Esophagus squamous epithelium (tissue), 5 donors: ENCODE measurements at places on chromosomes 4 and X. TPM values are rescaled to one million over a fixed set of nuclear protein-coding genes. Genes with fewer than 3 reads are reported as not detected.
A peak's percentile ranks its signal among the peaks of the same experiment; 100 is the strongest.

GRCh38 chrX:154918060-154918483, 31.9 kb downstream of the F8A1 start:
- DNase-seq, result no peak
- no peaks in the 10 kb centered on the region for H3K27me3 ChIP-seq
- H3K27ac ChIP-seq, result no peak overlapping the region
- peaks cover 4% of the 10 kb centered on the region for H3K4me1 ChIP-seq

GRCh38 chr4:138595731-138596460, 353.7 kb upstream of the SLC7A11 start:
- H3K4me3 ChIP-seq, result no peak overlapping the region
- peaks cover 7% of the 10 kb centered on the region for H3K4me1 ChIP-seq
- DNase-seq, result no peak
- no peak overlapping the region for H3K27ac ChIP-seq

GRCh38 chrX:124307253-124307907, 25.1 kb upstream of the TEX13D start:
- no peak overlapping the region for H3K4me3 ChIP-seq
- H3K4me1 ChIP-seq, result no peaks in the 10 kb centered on the region
- no peak overlapping the region for H3K27ac ChIP-seq
- H3K36me3 ChIP-seq, result no peaks in the 10 kb centered on the region

Gene KLKB1
- total RNA-seq, result 2.0 TPM

- H3K4me1 ChIP-seq, result no peaks in the 10 kb centered on the region
- H3K27ac ChIP-seq, result no peak overlapping the region
- H3K36me3 ChIP-seq, result no peaks in the 10 kb centered on the region
- H3K27me3 ChIP-seq, result no peaks in the 10 kb centered on the region
- H3K4me3 ChIP-seq, result no peak overlapping the region
- DNase-seq, result no peak
These were observed 914.5 kb upstream of the AGA start for GRCh38 chr4:178356725-178357124.

Gene USP11
- total RNA-seq, result 26.9 TPM

DNA sequence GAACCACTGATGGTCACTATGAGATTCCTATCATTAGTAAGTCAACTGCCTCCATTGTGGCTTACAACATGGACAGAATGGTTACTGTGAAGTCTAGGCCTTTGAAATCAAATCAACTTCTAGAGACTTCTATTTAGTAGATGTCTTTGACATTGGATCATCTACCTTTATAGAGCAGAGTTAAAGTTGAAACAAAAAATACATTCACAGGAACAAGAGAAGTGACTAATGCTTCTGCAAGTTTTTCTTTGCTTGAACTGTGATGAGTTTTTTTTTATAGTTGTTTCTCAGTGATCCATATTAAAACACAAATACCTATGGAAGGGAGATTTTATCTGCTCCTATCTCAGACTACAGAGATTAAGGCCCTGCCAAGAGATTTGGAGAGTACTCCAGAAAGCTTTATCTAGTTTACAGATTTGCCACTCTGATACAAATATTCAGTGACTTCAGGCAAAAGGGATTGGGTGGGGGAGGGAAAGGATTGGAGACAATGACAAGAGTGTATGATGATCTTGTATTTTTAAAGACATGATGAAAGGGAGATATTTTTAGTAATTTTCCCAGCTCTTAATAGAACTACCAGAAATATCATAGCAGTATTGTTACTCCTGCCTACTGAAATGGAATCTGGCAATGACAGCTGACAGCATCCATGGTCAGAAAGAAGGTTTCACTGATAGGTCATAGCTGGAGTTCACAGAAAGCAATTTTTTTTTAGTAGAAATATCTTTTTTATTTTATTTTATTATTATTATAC, 16.0 kb upstream of the EPGN start:
- H3K36me3 ChIP-seq, result no peaks in the 10 kb centered on the region
- H3K27ac ChIP-seq, result peak overlapping the region; percentile 45
- H3K27me3 ChIP-seq, result no peaks in the 10 kb centered on the region
- DNase-seq, result no peak
- peaks cover 26% of the 10 kb centered on the region for H3K4me1 ChIP-seq

Gene NSUN7
- total RNA-seq, result 2.1 TPM

Gene WNK3
- total RNA-seq, result 1.5 TPM

Gene GNRHR
- total RNA-seq, result 0.75 TPM

Gene HAND2
- 3.8 TPM for total RNA-seq

- no peak overlapping the region for H3K4me3 ChIP-seq
- H3K36me3 ChIP-seq, result peaks cover 81% of the 10 kb centered on the region
- no peaks in the 10 kb centered on the region for H3K27me3 ChIP-seq
- no peaks in the 10 kb centered on the region for H3K4me1 ChIP-seq
- H3K27ac ChIP-seq, result no peak overlapping the region
- no peak for DNase-seq
These were observed 72.4 kb upstream of the UCP1 start for GRCh38 chr4:140641105-140641555.

DNA sequence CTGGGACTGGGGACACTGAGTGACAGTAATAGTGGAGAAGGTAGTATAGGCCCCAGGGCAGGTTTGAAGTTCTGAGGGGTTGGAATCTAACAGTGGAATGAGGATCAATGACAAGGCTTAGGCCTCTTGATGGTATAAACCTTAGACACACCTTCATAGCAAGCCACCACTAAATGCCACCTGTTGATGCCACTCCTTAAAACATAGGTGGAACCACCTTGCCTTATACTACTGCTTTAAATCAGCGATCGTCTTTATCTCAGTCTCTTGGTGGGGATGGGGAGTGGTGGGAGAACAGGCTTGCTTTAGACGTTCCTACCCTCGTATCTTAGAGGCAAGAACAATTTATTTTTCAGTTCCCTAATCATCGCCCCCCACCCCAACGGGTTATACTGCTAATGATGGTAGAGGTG, 1.2 kb downstream of the RAB33B start:
- DNase-seq, result no peak
- no peaks in the 10 kb centered on the region for H3K36me3 ChIP-seq
- H3K4me3 ChIP-seq, result peak overlapping the region; percentile 97
- H3K27ac ChIP-seq, result peak overlapping the region; percentile 32

DNA sequence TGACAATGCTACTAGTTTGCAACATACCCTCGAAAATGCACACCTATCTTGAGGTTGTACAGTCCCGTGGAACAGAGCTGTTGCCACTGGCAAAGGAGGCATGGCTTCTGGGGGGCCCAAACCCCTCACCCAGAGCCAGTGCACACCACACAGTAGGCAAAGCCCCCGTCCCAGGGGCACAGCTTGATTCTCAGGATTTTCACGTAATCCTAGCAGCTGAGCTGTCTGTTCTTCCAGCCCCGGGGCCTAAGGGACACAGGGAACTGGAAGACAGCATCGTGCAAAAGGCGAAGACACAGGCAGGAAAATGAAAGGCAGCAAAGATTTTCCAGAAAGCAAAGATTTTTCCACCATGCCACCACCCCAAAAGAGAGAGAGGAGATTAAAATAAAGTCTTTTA, 77.2 kb downstream of the JAKMIP1 start:
- no peak for DNase-seq
- no peak overlapping the region for H3K4me3 ChIP-seq
- H3K27me3 ChIP-seq, result no peaks in the 10 kb centered on the region
- H3K36me3 ChIP-seq, result no peaks in the 10 kb centered on the region

Gene FGA
- not detected for total RNA-seq

Gene TRPC3
- total RNA-seq, result not detected

- H3K27ac ChIP-seq, result no peak overlapping the region
- DNase-seq, result no peak
- H3K4me1 ChIP-seq, result no peaks in the 10 kb centered on the region
- no peak overlapping the region for H3K4me3 ChIP-seq
- H3K27me3 ChIP-seq, result no peaks in the 10 kb centered on the region
These were observed 89.7 kb downstream of the TMEM144 start for GRCh38 chr4:158300012-158300411.

Gene OTUD6A
- not detected for total RNA-seq

DNA sequence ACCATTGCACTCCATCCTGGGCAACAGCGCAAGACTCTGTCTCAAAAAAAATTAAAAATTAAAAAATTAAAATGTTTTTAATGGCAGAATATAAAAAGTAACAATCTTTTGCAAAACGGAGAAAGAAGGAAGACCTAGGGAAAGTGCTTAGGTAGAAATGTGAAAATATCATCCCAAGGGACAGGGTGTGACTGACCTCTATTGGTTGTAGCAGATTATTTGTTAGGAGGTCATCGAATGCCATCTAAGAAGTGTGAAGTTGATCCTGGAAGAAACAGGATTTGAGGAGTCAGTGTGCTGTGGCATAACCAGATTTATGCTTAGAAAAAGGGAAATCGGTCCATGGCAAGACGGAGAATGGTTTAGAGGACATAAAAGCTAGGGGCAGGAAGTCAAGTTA, 18.1 kb upstream of the C4orf36 start:
- H3K27ac ChIP-seq, result no peak overlapping the region
- DNase-seq, result no peak
- H3K4me3 ChIP-seq, result no peak overlapping the region
- H3K4me1 ChIP-seq, result peaks cover 46% of the 10 kb centered on the region
- no peaks in the 10 kb centered on the region for H3K36me3 ChIP-seq

- H3K4me3 ChIP-seq, result no peak overlapping the region
- DNase-seq, result no peak
- no peaks in the 10 kb centered on the region for H3K4me1 ChIP-seq
- no peaks in the 10 kb centered on the region for H3K27me3 ChIP-seq
These were observed 274.6 kb upstream of the MAGEB2 start for GRCh38 chrX:29940750-29941149.

Gene GAGE12E
- not detected for total RNA-seq

- H3K4me3 ChIP-seq, result no peak overlapping the region
- peaks cover 22% of the 10 kb centered on the region for H3K4me1 ChIP-seq
- no peak overlapping the region for H3K27ac ChIP-seq
- no peaks in the 10 kb centered on the region for H3K27me3 ChIP-seq
- no peak for DNase-seq
- H3K36me3 ChIP-seq, result no peaks in the 10 kb centered on the region
These were observed 77.8 kb upstream of the STIM2 start for GRCh38 chr4:26782830-26783202.

DNA sequence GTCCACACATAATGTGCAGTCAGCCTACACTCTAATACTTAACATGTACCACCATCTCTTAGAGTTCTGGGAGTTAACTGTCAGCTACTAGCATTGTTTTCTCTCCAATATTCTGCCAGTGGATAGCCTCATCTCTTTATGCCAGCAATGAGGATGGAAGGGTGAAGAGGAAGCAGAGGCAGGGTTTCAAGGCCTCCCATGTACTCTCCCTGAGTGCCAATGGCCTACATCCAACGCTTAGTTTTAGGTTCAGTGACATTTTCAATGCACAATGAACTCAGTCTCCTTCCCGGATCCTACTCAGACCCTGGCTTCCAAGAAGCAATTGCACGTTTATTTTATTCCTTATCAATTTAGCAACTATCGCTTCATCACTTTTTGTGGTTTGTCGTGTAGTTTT, 686.1 kb downstream of the DMD start:
- no peaks in the 10 kb centered on the region for H3K36me3 ChIP-seq
- no peak overlapping the region for H3K4me3 ChIP-seq
- no peaks in the 10 kb centered on the region for H3K4me1 ChIP-seq
- DNase-seq, result no peak

Gene RPS6KA3
- 30.2 TPM for total RNA-seq

DNA sequence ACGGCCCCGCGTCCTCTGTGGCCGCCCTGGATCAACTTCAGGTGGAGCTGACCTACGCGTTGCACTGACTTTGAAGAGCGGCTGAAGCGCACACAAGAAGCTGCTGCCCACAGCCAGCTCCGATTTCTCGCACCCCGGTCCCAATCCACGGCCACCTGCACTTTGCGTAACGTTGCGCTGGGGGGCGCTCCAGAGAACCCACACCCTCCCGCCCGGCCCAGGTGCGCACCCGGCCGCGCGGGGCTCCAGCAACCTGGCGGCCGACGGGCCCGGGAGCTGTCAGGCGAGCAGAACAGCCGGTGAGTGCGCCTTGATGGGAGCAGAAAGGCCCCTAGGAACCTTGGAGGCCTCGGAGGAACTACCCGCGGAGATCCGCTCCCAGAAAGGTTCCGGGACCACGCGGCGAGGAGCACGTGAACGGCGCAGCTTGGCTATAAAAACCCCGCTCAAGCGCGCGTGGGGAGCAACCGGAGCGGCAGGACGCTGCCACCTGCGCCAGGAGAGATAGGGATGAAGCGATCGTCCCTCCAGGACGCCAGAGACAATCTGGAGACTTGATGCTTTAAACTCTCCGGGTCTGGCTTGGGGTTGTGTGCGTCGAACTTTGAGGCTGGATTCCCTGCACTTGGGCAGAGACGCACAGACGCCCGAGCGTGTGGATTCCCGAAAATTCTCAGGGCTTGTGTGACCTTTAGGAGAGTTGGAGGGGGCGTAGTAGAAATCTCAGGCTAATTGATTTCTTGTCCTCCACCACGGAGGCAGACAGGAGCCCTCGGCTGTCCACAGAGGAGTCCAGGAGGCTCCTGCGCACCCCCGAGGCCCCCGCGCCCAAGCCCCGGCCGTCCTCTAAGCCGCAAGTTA, 591 bp upstream of the NWD2 start:
- no peaks in the 10 kb centered on the region for H3K36me3 ChIP-seq
- H3K27me3 ChIP-seq, result peaks cover 77% of the 10 kb centered on the region
- H3K27ac ChIP-seq, result no peak overlapping the region
- no peak for DNase-seq

Gene ANKRD50
- total RNA-seq, result 16.4 TPM

DNA sequence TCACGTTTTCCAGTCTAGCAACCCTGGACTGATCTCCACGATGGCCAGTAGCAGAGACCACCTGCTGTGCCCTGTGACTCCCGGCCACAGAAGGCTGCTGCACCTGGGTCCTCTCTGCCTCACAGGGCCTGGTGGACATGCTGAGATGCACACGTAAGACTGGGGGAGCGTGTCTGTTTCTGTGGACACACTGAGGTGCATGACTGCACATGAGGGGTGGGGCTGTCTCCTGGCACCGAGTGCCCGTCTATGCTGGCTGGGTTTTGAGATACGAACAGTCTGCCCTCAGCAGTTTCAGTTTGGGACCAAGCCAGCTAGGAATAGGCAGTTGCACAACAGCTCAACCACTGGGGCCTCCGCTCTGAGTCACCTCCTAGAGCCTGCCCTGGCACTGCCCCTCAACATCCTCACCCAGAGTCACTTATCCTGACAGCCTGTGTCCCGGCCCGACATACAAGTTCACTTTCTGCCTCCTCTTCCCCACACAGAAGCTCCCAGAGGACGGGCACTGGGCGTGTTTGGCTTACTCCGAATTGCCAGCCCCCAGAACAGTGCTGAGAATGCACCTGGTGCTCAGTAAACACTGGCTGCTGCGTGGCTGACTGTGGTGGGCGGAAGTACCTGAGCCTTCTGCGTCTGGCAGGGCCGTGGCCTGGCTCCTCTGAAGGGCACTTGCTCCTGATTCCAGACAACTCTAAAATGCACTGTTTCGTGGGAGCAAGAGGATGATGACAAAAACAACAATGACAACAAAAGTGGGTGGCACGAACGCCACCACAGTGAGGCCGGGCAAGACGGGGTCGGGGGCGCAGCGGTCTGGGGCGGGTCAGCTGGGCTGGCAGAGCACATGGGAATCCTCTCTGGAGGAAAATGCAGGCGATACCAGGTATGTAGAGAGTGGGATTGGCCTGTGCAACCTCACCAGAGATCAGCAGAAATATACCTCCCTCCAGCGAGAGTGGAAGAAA, 30.9 kb downstream of the RNF212 start:
- DNase-seq, result no peak
- peaks cover 16% of the 10 kb centered on the region for H3K4me1 ChIP-seq
- H3K27ac ChIP-seq, result peak overlapping the region; percentile 60
- no peak overlapping the region for H3K4me3 ChIP-seq

Gene ARL9
- total RNA-seq, result 0.23 TPM

Gene ZNF185
- 226 TPM for total RNA-seq

- no peak overlapping the region for H3K27ac ChIP-seq
- H3K27me3 ChIP-seq, result no peaks in the 10 kb centered on the region
- H3K4me3 ChIP-seq, result no peak overlapping the region
- H3K4me1 ChIP-seq, result peaks cover 16% of the 10 kb centered on the region
These were observed 45.1 kb upstream of the HSD17B10 start for GRCh38 chrX:53479301-53479700.
